Keratinocyte (primary cell): ENCODE measurements at places on chromosomes 6 and 20. TPM values are rescaled to one million over a fixed set of nuclear protein-coding genes. Genes with fewer than 3 reads are reported as not detected.

GRCh38 chr6:36309203-36309602 is 27.5 kb downstream of the BNIP5 start:
- no peak overlapping the region for H3K27ac ChIP-seq
- peaks cover 8% of the 10 kb centered on the region for H3K4me1 ChIP-seq
- H3K27me3 ChIP-seq = no peaks in the 10 kb centered on the region
- no peak for DNase-seq
- no peak overlapping the region for H3K4me3 ChIP-seq

- peak overlapping the region; percentile 90 for H3K27ac ChIP-seq
- peaks cover 37% of the 10 kb centered on the region for H3K4me1 ChIP-seq
- peak overlapping the region; percentile 77 for H3K4me3 ChIP-seq
- no peaks in the 10 kb centered on the region for H3K27me3 ChIP-seq
- peak; percentile 44 for DNase-seq
Observed at GRCh38 chr6:158642097-158642601, 2.4 kb downstream of the DYNLT1 start.

GRCh38 chr6:45467853-45468252 is 90.1 kb upstream of the SUPT3H start:
- no peaks in the 10 kb centered on the region for H3K36me3 ChIP-seq
- DNase-seq = no peak
- H3K4me1 ChIP-seq = no peaks in the 10 kb centered on the region
- no peak overlapping the region for H3K4me3 ChIP-seq
- H3K27me3 ChIP-seq = no peaks in the 10 kb centered on the region
- H3K27ac ChIP-seq = no peak overlapping the region

IRF4 gene
- 0.01 to 0.12 TPM (median 0.10 TPM) in 3 replicates for polyA plus RNA-seq

GRCh38 chr6:112286010-112286409 is 31.6 kb upstream of the LAMA4 start:
- no peak overlapping the region for H3K27ac ChIP-seq
- no peaks in the 10 kb centered on the region for H3K36me3 ChIP-seq
- H3K27me3 ChIP-seq = no peaks in the 10 kb centered on the region
- no peaks in the 10 kb centered on the region for H3K4me1 ChIP-seq
- no peak overlapping the region for H3K4me3 ChIP-seq

RAET1G gene
- 12.1 to 38.8 TPM (median 16.4 TPM) in 3 replicates for polyA plus RNA-seq

LPIN3 gene
- 15.6 to 32.4 TPM (median 18.1 TPM) in 3 replicates for polyA plus RNA-seq

DNA sequence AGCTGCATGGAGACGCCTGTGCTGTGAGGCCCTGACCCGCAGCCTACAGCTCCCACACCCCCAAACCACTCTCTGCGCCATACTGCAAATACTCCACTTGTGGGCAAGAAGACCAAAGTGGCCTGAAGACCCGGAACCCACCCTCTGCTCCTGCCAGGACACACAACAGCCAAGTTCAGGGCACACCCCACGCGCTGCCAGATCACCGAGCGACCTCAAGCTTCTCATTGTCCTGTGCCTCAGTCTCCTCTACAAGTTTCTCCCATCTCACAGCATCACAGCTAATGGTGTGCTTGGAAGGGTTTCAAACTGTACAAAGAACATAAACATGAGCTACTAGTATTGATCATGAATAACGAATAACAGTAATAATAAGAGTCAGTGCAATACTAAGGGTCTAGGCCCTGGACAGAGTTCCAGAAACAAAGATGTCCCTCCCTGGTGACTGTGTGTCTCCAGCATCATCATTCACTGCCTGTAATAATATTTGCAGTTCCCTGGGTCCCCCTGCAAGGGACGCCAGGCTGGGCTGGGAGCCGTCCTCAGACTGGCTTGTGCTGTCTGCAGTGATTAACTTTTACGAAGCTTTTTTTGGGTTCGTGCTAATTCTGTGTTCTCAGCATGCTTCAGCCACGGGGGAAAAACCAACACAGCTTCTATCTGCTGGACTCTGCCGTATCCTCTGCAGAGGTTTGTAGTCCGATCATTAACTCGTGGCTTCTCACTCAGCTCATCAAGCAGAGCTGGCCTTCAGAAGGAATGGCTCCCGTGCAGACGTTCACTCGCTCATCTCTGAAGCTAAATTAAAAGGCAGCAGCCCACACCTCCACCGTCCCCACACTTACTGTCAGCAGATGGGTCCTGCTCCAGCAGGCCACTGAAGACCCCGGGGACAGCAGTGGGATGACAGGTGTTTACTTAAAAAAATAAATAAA is 81.6 kb upstream of the MPC1 start:
- DNase-seq = no peak
- no peak overlapping the region for H3K27ac ChIP-seq
- no peaks in the 10 kb centered on the region for H3K27me3 ChIP-seq
- H3K4me3 ChIP-seq = no peak overlapping the region
- no peaks in the 10 kb centered on the region for H3K36me3 ChIP-seq

DNA sequence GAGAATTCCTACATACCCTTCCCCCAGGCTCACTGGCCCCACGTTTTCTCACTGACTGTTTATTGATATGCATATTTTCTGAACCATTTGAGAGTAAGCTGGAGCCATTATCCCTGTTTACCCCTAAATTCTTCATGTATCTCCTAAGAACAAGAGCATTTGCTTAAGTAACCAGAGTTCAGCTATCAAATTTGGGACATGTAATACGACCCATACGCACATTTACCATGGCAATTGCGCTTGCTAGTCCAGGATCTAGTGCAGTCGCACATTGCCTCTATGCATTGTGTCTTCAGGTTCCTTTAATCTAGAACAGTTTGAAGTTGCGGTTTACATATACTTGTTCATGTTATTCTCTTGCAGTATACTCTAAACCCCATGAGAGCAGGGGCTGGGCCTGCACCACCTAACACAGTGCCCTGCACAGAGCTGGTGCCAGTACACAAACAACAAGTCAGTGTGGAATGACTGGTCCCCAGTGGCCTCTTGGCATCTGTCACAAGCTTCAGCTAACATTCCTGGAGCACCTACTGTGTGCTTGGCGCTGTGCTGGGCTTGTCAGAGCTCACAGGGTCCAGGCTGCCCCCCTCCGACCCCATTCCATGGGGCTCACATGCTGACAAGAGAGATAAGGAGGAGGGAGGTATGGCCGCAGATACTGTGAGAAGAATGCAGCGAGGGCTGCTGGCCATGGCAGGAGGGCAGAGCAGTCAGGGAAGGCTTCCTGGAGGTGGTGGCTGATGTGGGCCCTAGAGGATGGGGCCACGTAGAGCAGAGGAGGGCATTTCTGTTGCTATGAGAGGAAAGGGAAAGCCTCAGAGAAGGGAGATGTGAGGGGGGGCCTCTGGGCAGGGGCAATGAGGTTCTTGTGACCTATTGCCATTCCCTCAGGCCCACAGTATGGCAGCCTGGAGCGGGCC is 28.1 kb downstream of the SPDEF start:
- H3K27me3 ChIP-seq = no peaks in the 10 kb centered on the region
- no peaks in the 10 kb centered on the region for H3K36me3 ChIP-seq
- no peak overlapping the region for H3K4me3 ChIP-seq

DNA sequence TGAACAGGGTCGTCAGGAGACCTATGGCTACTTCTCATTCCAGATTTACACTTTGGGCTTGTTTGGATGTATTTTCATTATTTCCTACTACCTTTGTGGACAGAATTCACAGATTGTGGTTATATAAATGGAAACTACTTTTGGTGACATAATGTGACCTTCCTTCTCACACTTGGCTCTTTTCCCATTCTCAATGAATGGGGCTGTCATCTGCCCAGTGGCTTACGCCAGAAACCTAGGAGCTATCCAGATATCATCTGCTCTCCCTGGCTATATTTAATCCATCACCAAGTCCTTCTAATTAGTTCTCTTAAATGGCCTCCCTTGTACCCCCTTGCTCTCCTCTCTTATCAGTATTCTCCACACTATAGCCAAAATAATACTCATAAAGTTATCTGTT is 1606.8 kb downstream of the KHDRBS2 start:
- H3K27ac ChIP-seq = no peak overlapping the region
- no peaks in the 10 kb centered on the region for H3K36me3 ChIP-seq
- H3K4me3 ChIP-seq = no peak overlapping the region
- H3K4me1 ChIP-seq = no peaks in the 10 kb centered on the region
- no peak for DNase-seq
- no peaks in the 10 kb centered on the region for H3K27me3 ChIP-seq

MMP24 gene
- polyA plus RNA-seq = 0.01 TPM in 2 of 3 replicates, not detected in the other

C20orf204 gene
- polyA plus RNA-seq = 0.06 to 0.08 TPM (median 0.06 TPM) in 3 replicates

GRCh38 chr6:29678114-29678513 is 2.8 kb downstream of the ZFP57 start:
- no peaks in the 10 kb centered on the region for H3K27me3 ChIP-seq
- peak overlapping the region; percentile 6 for H3K4me3 ChIP-seq
- peak; percentile 49 for DNase-seq
- H3K4me1 ChIP-seq = peaks cover 48% of the 10 kb centered on the region
- H3K36me3 ChIP-seq = peaks cover 2% of the 10 kb centered on the region

GRCh38 chr6:11368264-11368663 is 135.8 kb upstream of the NEDD9 start:
- H3K27me3 ChIP-seq = no peaks in the 10 kb centered on the region
- H3K4me1 ChIP-seq = peaks cover 39% of the 10 kb centered on the region
- H3K4me3 ChIP-seq = no peak overlapping the region
- peak overlapping the region; percentile 58 for H3K27ac ChIP-seq
- no peaks in the 10 kb centered on the region for H3K36me3 ChIP-seq

SLC44A4 gene
- polyA plus RNA-seq = 0.06 to 0.25 TPM (median 0.18 TPM) in 3 replicates

NHSL1 gene
- polyA plus RNA-seq = 8.5 to 28.1 TPM (median 11.8 TPM) in 3 replicates

HFE gene
- polyA plus RNA-seq = 13.8 to 18.6 TPM (median 18.4 TPM) in 3 replicates

- H3K36me3 ChIP-seq = no peaks in the 10 kb centered on the region
- peaks cover 22% of the 10 kb centered on the region for H3K4me1 ChIP-seq
- H3K4me3 ChIP-seq = no peak overlapping the region
Observed at GRCh38 chr6:169371344-169372127, 117.9 kb upstream of the THBS2 start.

DNA sequence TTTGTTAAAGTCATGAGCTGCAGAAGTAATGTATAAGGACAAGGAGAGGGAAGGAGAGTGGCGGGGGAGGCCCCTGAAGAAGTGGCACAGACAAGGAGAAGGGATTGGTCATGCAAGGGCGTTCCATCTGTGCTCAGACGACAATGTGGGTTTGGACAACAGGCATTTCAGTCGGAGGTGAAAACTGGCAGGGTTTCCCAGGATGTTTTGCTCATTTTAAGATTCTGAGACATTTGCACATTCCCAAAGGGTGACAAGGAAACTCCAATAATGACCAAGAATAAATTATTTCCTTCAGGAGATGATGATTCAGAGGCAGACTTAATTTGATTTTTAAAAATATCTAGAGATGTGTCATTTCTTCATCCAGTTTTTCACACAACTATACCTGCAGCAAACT is 181.8 kb downstream of the HIVEP2 start:
- H3K27ac ChIP-seq = no peak overlapping the region
- H3K4me3 ChIP-seq = no peak overlapping the region
- no peak for DNase-seq
- H3K36me3 ChIP-seq = peaks cover 14% of the 10 kb centered on the region
- no peaks in the 10 kb centered on the region for H3K4me1 ChIP-seq

AGER gene
- polyA plus RNA-seq = 2.0 to 2.4 TPM (median 2.4 TPM) in 3 replicates

DNA sequence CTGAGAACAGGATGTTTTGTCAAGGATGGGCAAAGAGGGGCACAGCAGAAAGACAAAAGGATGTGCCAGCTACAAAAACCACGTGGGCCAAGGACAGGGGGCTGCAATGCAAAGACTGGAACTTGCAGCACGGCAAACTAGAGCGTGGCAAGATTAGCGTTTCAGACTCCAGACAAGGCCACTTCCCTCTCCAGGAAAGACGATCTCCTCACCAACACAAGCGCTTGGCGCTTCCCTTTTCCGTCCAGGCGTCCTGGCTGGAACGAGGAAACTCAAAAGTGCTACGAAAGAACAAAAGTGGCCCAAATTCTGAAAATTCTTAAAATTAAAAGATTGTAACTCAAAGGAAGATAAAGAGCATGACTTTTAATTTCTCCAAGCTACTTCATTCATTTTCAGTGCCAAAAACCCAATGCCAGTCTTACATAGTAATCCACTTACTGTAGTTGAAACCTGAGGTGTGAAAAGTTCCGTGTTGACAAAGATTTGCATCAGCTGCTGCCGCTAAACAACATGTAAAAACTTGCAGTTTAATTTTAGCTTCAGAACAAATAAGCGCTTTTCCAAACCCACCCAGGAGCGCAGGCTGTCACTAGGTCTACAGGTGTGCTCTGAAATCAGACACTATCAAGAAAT is 207.1 kb upstream of the RREB1 start:
- peaks cover 15% of the 10 kb centered on the region for H3K4me1 ChIP-seq
- H3K4me3 ChIP-seq = peak overlapping the region; percentile 2
- H3K27ac ChIP-seq = peak overlapping the region; percentile 2
- H3K36me3 ChIP-seq = no peaks in the 10 kb centered on the region
- DNase-seq = no peak
- H3K27me3 ChIP-seq = no peaks in the 10 kb centered on the region

RHAG gene
- 0.05 TPM in 1 of 3 replicates, not detected in the others for polyA plus RNA-seq

GPSM3 gene
- 2.8 to 6.5 TPM (median 3.6 TPM) in 3 replicates for polyA plus RNA-seq

CDH26 gene
- polyA plus RNA-seq = 0.76 to 1.1 TPM (median 1.1 TPM) in 3 replicates

DNA sequence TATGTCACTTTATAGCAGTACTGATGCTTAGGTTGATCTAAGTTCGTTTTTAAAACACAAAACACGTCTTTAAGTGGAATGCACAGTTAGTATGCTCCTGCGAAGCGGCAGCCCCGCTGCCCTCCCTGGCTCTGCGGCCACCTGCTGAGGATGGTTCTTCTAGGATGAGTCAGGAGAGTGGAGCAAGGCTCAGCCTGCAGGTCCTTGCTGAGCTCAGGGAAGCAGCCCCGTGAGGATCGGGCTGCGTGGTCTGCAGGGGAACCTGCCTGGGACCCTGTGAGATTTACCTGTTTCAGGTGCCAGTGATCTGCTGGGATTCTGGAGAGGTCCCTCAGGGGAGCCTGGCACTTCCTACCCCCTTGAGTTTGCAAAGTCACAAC is 57.5 kb downstream of the SYNJ2 start:
- no peaks in the 10 kb centered on the region for H3K27me3 ChIP-seq
- no peak overlapping the region for H3K27ac ChIP-seq
- DNase-seq = no peak
- H3K4me1 ChIP-seq = peaks cover 40% of the 10 kb centered on the region
